NCI-H510A treated with DMSO at 0.1 percent for 48 hours (cell line): ENCODE measurements at places on chromosomes 4 and X.

DNA sequence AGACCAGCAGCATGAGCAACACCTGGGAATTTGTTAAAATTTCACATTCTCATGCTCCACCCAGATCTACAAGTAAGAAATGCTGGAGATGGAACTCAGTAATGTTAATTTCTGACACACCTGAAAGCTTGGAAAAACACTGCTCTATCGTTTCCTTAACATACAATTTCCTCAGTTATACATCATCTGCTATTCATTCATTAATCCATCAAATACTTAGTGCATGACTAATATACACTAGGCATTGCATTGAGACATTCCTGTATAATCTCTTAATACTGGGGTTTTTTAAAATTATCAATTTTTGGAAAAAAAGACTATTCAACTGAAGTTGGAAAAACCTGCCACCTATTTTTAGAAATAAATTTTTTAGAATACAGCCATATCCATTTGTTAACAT is 106.1 kb downstream of the CHM start:
- no peak for DNase-seq

GRCh38 chrX:71228063-71228642 is 5.1 kb downstream of the GJB1 start:
- DNase-seq: no peak

GRCh38 chr4:85658766-85659439 is 184.0 kb downstream of the ARHGAP24 start:
- no peak for DNase-seq

GRCh38 chrX:3549411-3549911 is 164.0 kb downstream of the PRKX start:
- peak; percentile 28 for DNase-seq

GRCh38 chr4:155299103-155299502 is 77.7 kb downstream of the MAP9 start:
- DNase-seq: no peak

DNA sequence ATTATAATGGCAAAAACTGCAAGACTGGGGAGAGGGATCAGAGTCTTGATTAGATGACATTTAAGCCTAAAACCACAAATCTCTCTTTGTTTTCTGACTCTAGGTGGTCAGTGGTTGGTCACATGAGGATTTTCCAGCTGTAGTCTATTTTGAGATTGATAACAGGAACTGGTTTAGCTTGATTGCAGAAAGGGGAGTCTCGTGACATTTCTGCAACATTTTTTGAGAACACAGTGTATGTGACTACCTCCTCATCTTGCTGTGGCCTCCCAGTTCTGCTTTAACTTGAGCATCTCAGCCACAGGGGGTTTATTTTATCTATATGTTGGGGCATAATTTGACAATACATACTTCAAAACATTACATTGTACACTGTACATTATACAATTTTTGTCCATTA is 726.4 kb upstream of the MAGEB2 start:
- DNase-seq: no peak

DNA sequence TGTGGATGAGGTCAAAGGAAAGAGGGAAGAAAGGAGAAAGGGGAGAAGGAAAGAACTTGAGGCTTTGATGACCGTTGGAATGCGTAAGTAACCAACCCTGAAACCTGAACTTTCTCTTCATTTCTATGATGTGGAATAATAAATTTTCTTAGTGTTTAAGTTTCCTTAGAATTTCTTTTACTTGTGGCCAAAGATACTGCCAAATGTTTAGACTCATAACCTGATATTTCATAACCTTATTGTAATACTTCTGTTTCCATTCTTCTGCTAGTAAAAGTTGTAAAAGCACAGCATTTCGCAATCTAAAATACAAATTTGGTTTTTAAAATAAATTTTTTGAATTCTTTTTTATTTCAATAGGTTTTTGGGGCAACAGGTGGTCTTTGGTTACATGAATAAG is 258.5 kb upstream of the GIMD1 start:
- no peak for DNase-seq

GRCh38 chr4:36029951-36030350 is 214.4 kb downstream of the ARAP2 start:
- DNase-seq: no peak

GRCh38 chr4:153834901-153835300 is 46.0 kb upstream of the SFRP2 start:
- DNase-seq: no peak

- DNase-seq: no peak
Observed at GRCh38 chr4:159229164-159229563, 126.3 kb downstream of the RAPGEF2 start.

- DNase-seq: peak; percentile 6
Observed at GRCh38 chr4:176001151-176002006, 64.3 kb upstream of the WDR17 start.
